Astrocyte (in vitro differentiated cells and primary cell): ENCODE measurements at places on chromosomes 4 and X. TPM values are rescaled to one million over a fixed set of nuclear protein-coding genes. Genes with fewer than 3 reads are reported as not detected.

DNA sequence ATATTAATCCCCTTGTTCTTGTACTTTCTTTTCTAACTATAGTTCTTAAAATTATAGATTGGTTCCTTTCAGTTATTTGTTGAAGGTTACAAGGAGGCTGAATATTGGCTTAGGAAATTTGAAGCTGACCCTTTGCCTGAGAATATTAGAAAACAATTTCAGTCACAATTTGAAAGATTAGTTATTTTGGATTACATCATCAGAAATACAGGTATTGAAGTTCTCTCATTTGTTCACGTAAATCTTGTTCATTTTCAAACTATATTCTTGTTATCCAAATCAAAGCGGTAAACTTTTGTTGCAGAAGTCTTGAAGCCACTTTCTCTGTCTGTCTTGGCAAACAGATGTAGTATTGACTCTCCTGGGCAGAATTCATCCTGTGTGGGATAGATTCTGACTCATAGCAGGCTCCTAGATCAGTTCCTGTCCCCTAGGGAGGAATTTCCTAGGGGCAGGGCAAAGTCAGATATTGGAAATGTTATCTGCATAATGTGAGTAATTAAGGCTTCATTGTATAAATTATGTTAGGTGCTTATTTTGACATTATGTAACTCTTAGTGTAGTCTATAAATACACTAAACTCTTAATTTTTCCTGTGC, 25.2 kb downstream of the PI4K2B start:
- H3K27me3 ChIP-seq: no peaks in the 10 kb centered on the region
- peak; percentile 38 for DNase-seq
- H3K36me3 ChIP-seq: no peaks in the 10 kb centered on the region
- H3K27ac ChIP-seq: no peak overlapping the region

DNA sequence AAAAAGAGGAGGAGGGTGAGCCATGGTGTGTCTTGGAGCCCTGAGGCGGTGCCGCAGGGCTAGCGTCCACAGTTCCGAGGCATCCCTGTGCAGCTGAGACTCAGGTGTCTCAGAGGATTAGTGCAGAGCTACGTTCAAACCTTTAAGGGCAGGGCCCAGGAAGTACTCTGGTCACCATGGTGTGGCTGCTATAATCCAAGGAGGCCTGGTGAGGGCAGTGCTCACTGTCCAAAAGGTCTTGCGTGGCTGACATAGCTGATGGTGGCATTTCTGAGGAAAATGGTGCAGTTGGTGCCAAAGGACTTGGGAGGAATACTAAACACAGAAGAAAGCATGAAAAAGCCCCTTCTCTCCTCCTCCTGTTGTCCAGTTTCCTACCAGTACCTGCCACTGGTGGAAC, 146.9 kb downstream of the DCHS2 start:
- DNase-seq: no peak
- H3K27ac ChIP-seq: no peak overlapping the region
- H3K4me3 ChIP-seq: no peak overlapping the region
- no peaks in the 10 kb centered on the region for H3K36me3 ChIP-seq
- no peaks in the 10 kb centered on the region for H3K27me3 ChIP-seq

SHISA3 gene
- total RNA-seq: not detected in 2 replicates

DNA sequence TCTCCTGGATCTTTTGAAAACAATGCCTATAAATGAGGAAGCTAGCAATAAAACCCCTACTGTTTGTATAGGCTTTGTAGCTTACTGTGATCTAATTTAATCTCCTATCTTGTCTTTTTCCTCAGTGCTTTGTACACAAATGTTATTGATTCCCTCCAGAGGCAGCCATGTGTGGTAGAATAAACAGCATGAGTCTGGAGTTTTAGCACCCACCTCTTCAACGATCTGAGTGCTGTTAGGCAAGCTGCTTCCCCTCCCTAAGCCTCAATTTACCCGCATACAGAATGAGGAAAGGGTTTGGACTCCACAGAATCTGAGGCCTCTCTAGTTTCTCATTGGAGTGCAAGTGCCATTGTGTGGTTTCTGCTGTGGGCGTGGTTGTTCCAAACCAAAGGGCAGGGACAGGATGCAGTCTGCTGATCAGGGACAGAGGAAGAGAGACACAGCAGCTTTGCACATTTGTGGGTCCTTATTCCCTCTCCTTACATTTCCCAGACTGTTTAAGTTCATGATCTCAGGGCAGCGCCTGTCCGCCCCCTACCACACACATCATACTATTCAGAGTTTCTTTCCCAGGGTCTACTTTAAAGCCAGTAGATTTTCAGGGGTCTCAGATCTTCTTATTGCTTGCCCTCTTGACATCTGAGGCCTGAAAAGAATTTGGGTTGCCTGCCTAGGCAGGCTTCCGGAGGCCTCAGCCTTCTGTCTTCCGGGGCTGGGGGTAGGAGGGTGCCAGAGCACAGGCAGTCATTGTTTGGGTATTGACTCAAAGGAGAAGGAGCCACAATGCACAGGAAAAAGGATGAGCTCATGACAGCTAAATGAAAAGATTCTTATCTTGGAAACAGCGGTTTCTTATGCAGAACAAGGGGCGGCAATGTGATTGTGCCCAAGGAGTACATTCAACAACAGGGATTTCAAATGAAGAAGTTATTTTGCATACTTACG, 114.9 kb upstream of the TEX13D start:
- H3K27me3 ChIP-seq: no peaks in the 10 kb centered on the region
- no peaks in the 10 kb centered on the region for H3K36me3 ChIP-seq
- peak; percentile 61 for DNase-seq
- H3K27ac ChIP-seq: no peak overlapping the region
- peaks cover 7% of the 10 kb centered on the region for H3K4me1 ChIP-seq
